COR-L47 (cell line): ENCODE measurements at places on chromosomes 12 and 14.

- peak; percentile 43 for DNase-seq
These were observed 35.4 kb downstream of the SPTLC2 start for GRCh38 chr14:77580964-77581505.

GRCh38 chr14:75068294-75069120 lies 934 bp upstream of the ZC2HC1C start:
- no peak for DNase-seq

DNA sequence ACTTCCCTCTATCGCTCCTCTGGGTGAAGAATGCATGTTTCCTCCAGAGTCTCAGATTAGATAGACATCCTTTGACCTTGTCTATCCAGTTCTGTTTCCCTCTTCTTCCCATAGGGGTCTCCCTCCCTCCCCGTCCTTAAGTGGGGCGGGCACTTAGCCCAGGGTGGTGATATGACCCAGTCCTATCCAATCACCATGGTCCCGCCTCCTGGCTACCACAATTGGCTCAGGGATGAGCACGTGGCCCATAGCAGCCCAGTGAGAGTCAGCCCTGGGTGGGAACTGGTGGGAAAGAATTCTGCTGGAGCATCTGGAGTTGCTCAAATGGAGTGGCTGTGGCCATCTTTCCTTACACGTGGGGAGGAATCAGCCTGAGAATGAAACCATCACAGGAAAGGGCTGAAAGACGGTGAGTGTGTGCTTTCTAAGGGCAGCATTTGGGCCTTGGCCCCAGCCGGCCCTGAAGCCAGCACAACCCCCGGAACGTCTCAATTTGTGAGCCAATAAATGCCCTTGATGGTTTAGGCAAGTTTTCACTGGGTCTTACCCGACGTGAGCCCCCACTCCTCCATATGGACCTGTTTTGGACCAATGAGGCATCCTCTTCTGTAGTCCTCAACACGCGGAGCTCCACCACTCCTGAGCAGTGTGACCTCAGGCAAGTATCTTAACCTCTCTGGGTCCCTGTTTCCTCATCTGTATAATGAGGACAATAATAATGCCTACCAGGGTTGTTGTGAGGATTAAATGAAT lies 14.4 kb upstream of the MLXIP start:
- peak; percentile 53 for DNase-seq

GRCh38 chr14:68741839-68742470 lies 50.9 kb downstream of the ZFP36L1 start:
- DNase-seq: no peak

- DNase-seq: no peak
These were observed 100.2 kb downstream of the CDK17 start for GRCh38 chr12:96300064-96300463.

- no peak for DNase-seq
These were observed 351.3 kb downstream of the BCAT1 start for GRCh38 chr12:24597580-24597979.

GRCh38 chr14:38496092-38496491 lies 240.2 kb upstream of the CLEC14A start:
- peak; percentile 13 for DNase-seq

DNA sequence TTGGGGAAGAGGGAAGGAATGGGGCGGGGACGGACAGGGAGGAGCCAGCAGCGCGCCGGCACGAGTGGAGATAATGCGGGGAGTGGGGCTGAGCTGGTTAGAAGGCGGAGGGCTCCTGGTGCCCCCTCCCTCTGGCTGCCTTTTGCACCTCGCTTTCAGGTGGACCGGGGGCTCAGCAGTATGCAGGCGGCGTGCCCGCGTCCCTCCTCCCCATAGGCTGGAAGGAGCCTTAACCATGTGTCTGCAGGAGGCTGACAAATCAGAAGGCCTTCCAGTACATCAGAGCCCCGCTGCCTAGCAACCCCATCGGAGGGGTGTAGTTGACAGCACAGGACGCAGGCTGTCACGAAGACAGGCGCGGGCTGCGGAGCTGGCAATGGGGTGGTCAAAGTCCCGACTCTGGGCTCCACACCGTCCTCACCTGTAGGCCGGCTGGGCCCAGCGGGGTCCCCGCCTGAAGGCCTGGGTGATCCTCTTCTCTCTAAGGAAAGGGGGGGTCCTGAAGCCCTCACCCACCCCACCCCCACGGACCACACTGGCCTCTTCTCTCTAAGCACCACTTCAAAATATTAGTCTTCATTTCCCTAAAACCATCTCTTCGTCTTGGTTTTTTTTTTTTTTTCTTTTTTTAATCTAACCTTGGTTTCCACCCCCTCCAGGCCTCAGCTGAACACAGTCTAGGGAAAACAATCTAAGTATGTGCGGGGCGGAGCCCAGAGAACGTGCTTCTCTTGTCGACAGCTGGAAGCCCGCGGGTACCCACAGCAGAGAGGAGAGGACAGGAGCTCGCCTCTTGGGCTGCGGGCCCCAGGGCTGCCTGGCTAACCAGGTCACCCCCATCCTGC lies 44.5 kb downstream of the KDM2B start:
- DNase-seq: peak; percentile 90

DNA sequence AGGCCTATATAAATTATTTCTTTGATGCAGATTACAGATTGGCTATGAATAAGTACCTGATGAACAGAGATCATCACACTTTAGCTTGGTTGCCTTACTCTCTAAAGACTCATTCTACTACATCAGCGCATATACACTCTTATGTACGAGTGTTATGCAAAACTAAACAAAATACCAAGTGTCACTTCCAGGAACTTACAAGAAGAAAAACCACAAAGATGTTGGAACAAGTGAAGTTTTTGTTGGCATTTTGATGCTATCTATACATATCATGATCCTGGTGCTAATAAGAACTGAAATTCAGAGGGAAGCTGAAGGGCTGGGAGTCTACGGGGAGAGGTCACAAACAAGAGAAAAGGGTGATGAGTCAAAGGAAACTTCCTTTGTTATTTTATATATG lies 47.9 kb upstream of the CERS5 start:
- no peak for DNase-seq

GRCh38 chr12:52600475-52600874 lies 788 bp downstream of the KRT72 start:
- no peak for DNase-seq

- no peak for DNase-seq
These were observed 66.4 kb upstream of the FLRT2 start for GRCh38 chr14:85463512-85463911.

GRCh38 chr12:98156697-98157096 lies 358.7 kb upstream of the TMPO start:
- DNase-seq: no peak

GRCh38 chr14:69260190-69260860 lies 367 bp downstream of the GALNT16 start:
- peak; percentile 46 for DNase-seq

GRCh38 chr12:66956300-66956699 lies 277.4 kb upstream of the GRIP1 start:
- DNase-seq: no peak
